A172 (cell line): ENCODE measurements at places on chromosomes 7 and 10. TPM values are rescaled to one million over a fixed set of nuclear protein-coding genes. Genes with fewer than 3 reads are reported as not detected.

- DNase-seq, result no peak
Measured at GRCh38 chr10:98167191-98167590, 32.7 kb downstream of the R3HCC1L start.

Gene PRPS1L1
- total RNA-seq, result not detected in 2 replicates

GRCh38 chr7:131493081-131493480 lies 63.3 kb downstream of the PODXL start:
- DNase-seq, result no peak

DNA sequence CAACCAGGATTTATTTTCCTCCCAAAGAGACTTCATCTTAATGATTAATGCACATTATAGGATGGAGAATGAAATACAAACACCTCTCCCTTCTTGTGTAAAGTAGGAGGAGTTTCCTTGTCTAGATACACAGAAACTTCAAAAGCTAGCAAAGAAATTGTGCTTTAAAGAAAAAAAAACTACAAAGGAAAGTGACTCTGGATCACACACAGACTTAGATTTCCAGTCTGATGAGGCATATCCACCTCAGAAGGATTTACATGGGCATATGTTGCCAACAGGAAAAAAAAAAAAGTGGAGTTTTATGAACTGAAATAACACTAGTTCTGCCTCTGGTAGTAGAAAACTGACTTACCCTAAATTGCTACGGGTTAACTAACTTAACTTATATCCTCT lies 449.6 kb downstream of the KCNMA1 start:
- no peak for DNase-seq

DNA sequence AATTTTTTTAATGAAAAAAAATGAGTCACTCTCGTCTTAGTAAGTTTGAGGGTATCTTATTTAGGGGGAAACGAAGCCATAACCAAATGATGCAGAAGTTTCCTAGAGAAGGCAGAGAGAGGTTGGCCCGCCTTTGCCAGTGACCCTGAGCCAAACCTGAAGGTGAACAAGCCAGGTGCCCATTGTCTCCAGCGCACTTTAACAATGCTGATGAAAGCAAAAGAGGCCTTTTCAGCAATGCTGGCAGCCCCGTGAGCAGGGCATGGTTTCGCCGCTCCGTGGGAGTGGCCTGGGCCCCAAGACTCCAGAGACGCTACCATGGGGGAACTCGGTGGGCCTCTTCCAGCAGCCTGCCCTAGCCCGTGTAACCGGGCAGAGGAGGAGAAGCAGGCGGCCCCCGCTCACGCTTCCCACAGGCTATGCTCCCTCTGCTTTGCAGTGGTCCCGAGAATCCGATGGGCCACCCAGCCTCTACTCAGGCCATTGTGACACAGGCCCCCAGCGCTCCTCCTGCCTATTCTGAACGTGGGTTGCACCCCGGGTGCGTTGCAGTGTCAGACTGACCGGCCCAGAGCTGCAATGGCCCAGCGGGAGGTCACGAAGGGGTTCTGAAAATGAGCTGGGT lies 14.0 kb upstream of the UNCX start:
- no peak for DNase-seq

Gene EPDR1
- total RNA-seq, result 51.9 and 64.0 TPM in 2 replicates

Gene EVX1
- not detected in 2 replicates for total RNA-seq

- peak; percentile 34 for DNase-seq
Measured at GRCh38 chr7:69871886-69872569, 273.8 kb downstream of the AUTS2 start.

Gene SPDYE2B
- not detected in 2 replicates for total RNA-seq

DNA sequence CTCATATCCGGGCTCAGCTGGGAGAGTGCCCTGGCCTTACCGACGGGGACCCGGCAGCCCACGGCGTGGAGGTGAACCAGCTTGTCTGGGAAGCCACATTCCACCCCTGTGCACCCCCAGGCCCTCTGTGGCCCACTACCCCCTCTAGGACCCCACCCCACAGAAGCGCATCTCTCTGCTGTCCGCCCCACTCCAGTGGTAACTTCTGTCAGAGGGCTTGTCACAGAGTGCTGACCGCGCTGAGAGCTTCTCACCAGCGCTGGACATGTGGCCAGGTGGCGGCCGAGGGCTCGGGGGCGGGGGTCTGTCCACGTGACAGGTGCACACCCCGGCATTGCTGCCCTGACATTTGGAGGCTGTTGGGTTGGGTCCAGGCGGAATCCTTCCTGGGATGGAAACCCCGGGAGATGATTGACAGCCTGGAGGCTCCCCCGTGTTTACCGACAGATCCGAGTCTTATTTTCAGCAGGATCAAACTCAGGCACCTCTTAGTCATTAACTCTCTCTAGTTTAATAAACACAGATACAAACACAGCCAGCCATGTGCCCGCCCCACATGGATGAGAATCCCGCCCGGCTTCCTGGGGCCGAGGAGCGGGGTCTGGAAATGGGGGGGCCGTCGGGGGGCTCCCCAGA lies 5.1 kb downstream of the ELFN1 start:
- DNase-seq, result no peak

DNA sequence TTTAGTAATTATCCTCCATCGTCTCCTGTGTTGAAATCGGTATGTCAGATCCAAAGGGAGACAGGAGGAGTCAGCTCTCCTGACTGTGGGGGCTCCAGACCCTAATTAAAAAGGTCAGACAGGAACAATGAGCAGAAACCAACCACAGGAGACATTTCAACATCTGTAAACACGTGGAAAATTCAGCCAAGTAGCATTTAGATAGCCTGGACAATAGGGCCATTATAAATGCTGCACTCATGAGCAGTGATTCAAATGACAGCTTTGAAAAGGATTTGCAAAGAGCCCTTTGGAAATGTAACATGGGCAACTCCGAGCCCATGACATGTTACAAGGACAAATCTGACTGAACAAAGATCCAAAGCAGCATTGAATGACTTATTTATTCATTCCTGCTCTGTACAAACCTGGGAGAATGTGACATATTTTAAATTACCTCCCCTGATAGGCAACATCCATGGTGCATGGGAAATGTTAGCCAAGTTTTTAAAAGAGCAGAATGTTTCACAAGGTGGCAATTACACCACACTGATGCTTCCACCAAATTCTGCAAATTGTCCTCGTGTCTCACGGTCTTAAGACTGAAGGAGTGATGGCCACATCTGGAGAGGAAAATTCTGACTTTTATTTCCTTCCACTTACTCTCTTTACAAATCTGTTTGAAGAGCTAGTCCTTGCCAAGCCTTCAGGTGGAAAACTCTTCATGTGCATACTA lies 113.3 kb upstream of the KMT2E start:
- no peak for DNase-seq

Gene CLDN3
- not detected in 2 replicates for total RNA-seq

GRCh38 chr7:11895337-11895736 lies 63.3 kb upstream of the THSD7A start:
- DNase-seq, result no peak

- peak; percentile 39 for DNase-seq
Measured at GRCh38 chr10:17599089-17599488, 18.1 kb downstream of the HACD1 start.

DNA sequence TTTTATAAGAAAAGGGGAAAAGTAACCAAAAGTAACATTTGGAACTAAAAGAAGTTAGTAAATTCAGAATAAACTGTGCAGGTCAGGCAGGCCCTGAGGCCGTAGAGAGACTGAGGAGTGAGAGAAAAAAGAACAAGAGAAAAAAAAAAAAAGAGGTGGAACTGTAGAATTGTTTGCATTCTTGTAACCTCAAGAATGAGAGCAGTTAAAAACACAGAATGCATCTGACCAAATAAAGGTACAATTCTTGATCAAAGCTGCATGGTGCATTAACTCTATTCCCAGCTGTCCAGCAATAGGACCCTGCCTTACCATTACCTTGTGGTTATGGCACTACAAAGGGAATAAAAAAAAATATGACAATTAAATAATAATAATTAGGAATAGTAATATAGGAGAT lies 170.1 kb upstream of the SEMA3A start:
- peak; percentile 56 for DNase-seq

DNA sequence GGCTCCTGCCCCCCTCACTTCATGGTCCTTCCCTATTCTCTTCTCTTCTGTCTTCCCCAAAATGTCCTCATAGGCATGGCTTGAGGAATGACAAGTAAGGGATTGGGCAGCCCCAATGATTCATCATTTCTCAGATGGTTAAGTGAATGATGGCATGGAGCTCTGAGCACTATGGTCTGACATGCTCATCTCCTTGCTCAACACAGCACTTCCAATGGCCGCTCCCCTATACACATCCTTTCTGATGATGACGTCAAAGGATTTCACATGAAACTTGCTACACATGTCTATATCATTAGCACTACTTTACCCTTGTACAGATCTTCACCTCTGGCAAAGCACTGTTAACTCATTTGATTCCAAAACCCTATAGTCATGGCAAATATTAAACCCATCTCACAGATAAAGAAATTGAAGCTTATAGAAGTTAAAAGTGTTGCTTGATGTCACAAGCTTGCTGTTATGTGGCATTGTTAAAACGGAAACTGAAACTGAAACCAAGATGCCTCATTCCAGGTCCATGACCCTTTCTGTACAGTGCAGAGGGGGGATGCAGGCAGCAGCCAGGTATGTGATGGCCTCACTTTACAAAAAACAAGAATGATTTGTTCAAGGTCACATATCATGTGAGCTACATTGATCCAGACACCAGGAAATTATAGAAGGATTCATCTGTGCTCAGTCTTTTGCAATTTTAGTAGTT lies 90.0 kb upstream of the PLXNA4 start:
- no peak for DNase-seq

DNA sequence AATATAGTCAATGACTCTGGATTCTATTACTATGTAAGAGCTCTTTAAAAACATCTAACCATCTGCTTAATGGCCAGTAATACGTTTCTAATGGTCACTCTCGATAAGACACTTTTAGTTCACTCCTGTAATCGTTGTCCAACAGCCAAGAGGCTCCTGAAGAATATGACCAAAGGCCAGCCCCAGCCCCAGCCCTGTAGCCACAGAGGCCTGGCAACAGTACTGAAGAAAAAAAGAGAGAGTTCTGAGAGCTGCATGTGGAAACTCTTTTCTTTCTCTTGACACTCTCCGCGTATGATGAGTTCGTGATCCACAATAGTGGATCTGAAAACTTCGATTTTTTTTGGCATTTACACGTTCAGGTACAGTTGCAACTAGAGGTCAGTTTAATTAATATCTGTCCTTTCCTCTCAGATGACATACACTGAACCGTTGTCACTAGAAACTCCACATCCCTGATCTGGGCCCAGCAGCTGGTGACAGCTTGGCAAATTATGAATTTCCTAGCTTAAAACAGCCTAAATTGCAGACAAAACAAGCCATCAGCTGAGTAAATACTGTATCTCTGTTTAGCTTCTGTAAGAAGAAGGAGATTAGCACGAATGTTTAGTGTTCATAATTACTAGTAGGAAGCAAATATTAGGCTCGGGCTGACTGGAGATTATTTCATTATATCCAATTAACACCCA lies 456.7 kb downstream of the LRMDA start:
- DNase-seq, result no peak

Gene GSAP
- 9.6 and 13.7 TPM in 2 replicates for total RNA-seq

Gene KLF14
- total RNA-seq, result 0.02 and 0.60 TPM in 2 replicates

- no peak for DNase-seq
Measured at GRCh38 chr10:12503311-12503710, 154.0 kb downstream of the CAMK1D start.

- DNase-seq, result no peak
Measured at GRCh38 chr10:13810568-13810967, 223.8 kb downstream of the PRPF18 start.

DNA sequence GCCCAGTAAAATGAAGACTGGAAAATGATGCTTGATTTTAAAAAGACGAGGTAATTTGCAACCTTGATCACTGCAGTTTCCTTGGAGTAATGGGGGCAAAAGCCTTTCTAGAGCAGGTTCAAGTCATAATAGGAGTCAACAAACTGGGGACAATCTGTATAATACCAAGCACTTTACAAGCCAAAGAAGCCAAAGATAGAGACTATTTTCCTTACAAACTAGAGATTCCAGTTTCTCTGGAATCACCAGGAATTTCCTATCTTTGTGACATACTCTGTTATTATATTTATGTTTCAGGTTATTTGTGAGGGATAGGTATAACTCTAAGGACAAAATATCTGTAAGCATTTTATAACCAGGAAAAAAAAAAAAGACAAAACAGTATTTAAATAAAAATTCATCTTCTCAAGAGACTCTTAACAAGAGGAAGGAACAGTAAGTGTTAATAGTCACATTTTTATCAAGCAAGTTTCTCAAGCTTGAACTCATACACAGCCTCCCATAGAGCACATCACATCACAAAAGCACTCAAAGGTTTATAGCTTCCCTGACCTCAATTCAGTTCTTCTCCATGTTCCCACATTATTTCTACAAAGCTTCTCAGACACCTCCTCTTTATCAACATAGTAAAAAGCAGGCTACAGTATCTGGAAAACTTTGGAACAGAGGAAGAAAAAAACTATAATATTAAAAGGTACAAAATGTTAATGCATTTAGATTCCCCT lies 18.9 kb downstream of the JMJD1C start:
- DNase-seq, result no peak

DNA sequence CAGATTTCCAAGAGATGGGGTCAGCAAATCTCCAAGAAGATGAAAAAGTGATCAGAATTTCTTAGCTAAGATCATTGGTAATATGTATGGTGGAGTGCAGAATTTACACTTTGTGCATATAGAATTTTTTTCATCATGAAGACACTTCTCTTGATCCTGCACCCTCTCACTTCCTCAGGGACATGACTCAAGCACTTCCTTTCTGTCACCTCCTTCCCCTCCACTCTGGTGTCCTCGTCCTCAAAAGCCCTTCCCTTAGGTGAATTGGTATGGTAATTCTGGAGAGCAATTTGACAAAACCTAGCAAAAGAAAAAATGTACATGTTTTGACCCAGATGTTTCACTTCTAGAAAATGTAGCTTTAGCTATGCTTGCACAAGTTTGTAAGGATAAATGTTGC lies 18.1 kb downstream of the CALN1 start:
- no peak for DNase-seq

DNA sequence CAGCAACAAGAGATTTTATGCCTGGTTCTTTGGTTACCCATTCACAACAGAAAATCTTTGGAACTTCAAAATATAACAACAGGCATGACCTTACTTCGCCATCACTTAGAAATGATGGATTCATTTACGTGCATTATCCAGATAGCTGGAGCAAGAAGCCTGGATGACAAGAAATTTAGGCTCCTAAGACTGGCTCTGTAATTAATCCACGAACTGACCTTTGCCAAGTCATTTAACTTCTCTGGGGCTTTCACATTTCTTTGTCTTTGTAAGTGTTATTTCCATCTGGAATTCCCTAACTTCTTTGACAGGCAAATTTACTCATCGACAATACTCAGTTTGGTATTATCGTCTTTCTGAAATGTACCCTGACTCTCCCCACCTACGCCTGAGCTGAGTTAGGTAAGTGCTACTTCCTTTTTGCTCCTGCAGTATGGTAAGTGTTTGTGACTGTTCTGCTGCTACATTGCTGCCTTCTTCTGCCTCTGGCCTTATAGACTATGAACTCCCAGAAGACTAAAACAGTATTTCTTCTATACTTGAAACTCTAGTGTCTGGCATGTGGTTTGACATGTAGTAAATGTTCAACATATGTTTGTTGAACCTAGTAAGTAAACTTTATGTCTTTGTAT lies 5.5 kb upstream of the MDFIC start:
- no peak for DNase-seq

DNA sequence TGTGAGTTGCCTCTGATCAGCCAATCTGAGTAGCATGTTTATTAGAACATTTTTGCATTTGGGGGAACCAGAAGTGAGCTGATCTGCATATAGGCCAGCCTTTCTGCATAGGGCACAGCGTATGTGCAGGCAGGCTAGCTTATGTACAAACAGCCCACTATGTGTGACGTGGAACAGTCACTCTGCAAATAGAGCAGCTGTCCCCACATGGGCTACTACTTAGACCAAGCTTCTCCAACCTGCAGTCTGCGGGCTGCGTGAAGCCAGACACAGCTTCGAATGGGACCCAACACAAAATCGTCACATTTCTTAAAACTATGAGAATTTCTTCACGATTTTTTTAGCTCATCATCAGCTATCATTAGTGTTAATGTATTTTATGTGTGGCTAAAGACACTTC lies 134.1 kb upstream of the FAM20C start:
- no peak for DNase-seq
